SW 1271 (cell line): ENCODE measurements at places on chromosomes 12 and 14.
A peak's percentile ranks its signal among the peaks of the same experiment; 100 is the strongest.

DNA sequence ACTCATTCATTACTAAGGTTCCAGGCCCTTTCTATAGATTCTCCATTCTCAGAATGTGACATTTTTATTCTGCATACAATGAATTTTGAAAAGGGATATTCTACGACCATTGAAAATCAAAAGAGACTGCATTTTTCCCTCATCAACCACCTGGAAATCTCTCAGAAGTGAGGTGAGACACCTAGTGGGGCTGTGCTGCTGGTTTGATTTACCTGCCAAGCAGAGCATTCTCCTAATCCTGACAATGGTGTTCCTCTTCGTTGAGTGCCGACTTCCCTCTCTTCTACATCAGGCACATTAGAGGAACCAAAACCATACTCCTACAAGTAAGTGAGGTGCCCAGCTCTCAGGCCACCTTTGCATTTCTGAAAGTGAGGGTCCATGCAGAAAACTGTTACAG, 14.9 kb downstream of the CKB start:
- no peak for DNase-seq

- peak; percentile 64 for DNase-seq
These were observed 3.0 kb downstream of the SDSL start for GRCh38 chr12:113424915-113425823.

DNA sequence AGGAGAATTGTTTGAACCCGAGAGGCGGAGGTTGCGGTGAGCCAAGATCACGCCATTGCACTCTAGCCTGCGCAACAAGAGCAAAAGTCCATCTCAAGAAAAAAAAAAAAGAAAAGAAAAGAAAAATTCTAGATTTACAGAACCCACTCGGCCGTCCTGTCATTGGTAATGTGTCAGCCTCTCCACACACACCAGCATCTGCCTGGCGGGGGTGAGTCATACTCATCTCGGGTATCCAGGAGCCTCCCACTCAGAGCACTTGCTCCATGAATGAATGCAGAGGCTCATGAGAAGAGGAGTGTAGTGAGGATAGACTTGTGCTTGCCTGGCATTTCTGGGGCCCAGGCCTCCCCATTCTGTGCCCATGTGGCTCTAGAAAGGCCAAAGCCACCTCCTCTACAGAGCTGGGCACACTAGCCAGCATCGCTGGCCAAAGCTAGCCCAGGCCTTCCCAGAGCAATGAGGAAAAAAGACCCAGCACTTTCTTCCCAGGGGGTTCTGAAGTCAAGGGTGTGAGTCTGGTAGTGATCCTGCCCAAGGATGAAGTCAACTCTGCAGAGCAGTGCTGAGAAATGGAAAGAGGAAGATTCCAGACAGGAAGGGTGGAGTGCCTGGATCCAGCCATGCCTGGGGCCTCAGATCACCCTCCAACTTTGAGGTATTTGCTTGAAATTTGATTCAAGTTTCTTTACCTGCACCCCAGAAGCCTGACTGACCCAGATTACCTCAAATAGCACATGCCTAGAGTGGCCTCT, 31.2 kb upstream of the KLC1 start:
- no peak for DNase-seq

DNA sequence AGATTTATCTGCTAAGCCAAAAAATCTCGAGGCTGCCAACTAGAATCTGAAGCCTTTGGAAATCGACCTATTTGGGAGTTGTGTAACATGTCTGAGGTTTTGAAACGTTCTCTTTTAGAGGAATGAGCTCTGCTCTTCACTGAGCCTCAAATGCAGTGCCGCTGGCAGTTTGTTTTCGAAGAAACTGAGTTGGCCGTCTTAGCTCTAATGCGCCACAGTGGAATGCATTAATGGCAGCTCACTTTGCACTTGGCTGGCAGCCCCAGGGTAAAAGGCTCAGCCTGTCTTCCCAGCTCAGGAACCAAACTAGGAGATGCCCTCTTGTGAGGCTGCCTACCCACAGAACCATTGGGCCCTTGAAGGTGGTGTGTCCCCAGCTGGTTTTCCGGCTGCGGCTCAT, 53.8 kb downstream of the SFSWAP start:
- DNase-seq = no peak

DNA sequence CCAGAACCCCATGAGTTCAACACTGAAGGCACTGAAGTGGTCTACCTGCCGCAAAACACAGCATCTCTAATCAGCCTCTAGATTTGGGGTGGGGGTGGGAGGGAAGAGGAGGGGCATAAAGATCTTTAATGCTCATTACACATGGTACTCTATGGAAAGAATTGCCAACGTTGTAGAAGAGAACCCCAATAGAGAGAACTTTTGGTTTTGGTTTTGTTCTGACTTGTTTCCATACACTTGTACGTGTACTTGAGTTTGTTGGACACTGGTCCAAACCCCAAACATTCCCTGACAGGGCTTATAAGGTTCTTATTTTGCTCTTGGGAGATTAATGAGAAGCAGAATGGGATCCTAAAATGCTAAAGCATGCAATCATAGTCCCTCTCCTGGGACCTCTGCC, 31.0 kb downstream of the GNPTAB start:
- no peak for DNase-seq

DNA sequence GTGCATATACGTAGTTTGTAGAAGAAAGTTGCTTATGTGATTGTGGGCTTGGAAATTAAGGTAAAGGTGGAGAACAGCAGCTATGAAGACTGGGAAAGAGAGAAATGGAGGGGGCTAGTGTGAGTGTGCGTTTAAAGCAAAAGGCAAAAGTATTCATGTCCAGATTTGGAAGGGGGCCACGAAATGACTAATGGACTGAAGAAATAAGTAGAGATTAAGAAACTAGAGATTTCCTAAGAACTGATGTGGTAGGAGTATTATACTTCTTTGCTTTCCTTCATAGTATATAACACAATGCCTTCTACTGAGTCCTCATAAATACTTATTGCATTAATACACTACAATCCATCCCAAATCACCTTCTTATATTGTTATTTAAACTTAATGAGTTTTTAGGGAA, 298.6 kb upstream of the NOVA1 start:
- no peak for DNase-seq

- no peak for DNase-seq
These were observed 75.6 kb downstream of the ARL6IP4 start for GRCh38 chr12:123056053-123056452.

DNA sequence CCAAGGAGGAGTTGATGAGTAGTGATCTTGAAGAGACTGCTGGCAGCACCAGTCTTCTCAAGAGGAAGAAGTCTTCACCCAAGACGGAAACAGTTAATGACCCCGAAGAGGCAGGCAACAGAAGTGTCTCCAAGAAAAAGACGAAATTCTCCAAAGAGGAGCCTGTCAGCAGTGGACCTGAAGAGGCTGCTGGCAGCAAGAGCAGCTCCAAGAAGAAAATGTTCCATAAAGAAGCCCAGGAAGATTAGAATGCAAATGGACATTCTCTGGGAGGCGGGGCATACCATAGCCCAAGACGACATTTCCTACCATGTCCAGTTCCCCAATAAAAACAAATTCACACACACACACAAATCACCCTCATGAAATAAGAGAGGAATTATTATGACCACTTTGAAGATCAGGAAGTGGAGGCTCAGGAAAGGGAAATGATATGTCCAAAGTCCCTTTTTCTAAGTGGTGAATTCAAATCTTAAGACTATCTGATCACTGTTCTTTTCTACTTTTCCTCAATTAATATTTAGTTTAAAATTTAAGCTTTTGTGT, 131.8 kb downstream of the PAWR start:
- DNase-seq = no peak

DNA sequence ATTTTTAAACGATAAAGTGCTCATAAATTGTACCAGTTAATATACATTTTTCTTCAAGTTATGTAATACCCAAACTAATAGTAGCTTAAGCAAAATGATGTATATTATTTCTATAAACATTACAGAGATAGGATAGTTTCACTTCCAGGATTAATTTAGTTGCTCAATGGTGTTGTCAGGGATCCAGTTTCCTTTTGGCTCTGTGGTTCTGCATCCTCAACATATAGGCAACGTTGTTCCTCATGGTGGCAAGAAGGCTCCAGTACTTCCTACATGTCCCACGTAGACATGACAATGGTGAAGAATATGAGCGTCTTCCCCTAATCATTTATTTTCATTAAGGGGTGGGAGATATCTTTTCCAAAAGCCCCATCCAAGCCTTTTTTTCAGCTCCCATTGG, 60.7 kb upstream of the DCD start:
- no peak for DNase-seq
